ENCODE measurements at places on chromosomes 6 and 20. TPM values are rescaled to one million over a fixed set of nuclear protein-coding genes. Genes with fewer than 3 reads are reported as not detected.

Gene BNIP5
- total RNA-seq = not detected

DNA sequence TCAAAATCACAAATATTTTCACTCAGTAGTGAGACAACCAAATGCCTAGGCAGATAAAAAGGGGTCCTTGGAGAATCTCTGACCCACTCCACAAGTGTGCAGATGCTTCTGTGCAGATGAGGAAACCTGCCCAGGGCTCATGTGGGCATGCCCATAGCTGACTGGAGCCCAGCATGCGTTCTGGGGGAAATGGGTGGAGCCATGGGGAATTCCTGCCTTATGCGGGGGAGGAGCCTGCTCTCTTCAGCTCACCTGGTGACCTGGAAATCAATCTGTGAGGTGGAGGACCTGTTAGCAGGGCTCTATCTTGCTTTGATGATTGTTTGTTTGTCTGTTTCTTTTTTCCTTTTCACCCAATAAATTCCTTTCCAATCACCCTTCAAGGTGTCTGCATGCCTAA is 23.4 kb upstream of the PLN start:
- no peak for DNase-seq

GRCh38 chr6:143505537-143505936 is 6.0 kb downstream of the FUCA2 start:
- no peak for DNase-seq

GRCh38 chr6:93785694-93786030 is 366.3 kb upstream of the EPHA7 start:
- DNase-seq = no peak

Data from Panc1 (cell line).